ENCODE measurements at places on chromosomes 6 and 20. TPM values are rescaled to one million over a fixed set of nuclear protein-coding genes. Genes with fewer than 3 reads are reported as not detected.
A peak's percentile ranks its signal among the peaks of the same experiment; 100 is the strongest.

GRCh38 chr6:116847227-116847626 lies 18.3 kb upstream of the GPRC6A start:
- H3K4me3 ChIP-seq, result no peak overlapping the region
- no peaks in the 10 kb centered on the region for H3K4me1 ChIP-seq
- no peaks in the 10 kb centered on the region for H3K36me3 ChIP-seq

- H3K4me1 ChIP-seq, result peaks cover 73% of the 10 kb centered on the region
- DNase-seq, result no peak
- peak overlapping the region; percentile 98 for H3K4me3 ChIP-seq
Observed at GRCh38 chr6:137875606-137876005, 8.5 kb downstream of the TNFAIP3 start.

GRCh38 chr6:56386717-56387116 lies 139.3 kb upstream of the COL21A1 start:
- peaks cover 5% of the 10 kb centered on the region for H3K27me3 ChIP-seq
- H3K4me1 ChIP-seq, result no peaks in the 10 kb centered on the region
- no peak overlapping the region for H3K4me3 ChIP-seq

- no peak for DNase-seq
- peaks cover 4% of the 10 kb centered on the region for H3K27me3 ChIP-seq
- peaks cover 53% of the 10 kb centered on the region for H3K4me1 ChIP-seq
- peaks cover 21% of the 10 kb centered on the region for H3K36me3 ChIP-seq
Observed at GRCh38 chr6:166420351-166420750, 37.6 kb upstream of the MPC1 start.

Gene NECAB3
- total RNA-seq, result 30.7 TPM

All from activated T-helper 1 cell treated with anti-CD3 and anti-CD28 coated beads, Interleukin-12 subunit alpha, Interleukin-12 subunit beta, Interleukin-2, Interleukin-4 antibody, amounts not matched to agents 30 ng/mL and 10 ng/mL and 1 ng/mL, durations not matched to agents 14 hours and 24 hours and 36 hours (primary cell).